ENCODE measurements at places on chromosomes 13 and 19.

DNA sequence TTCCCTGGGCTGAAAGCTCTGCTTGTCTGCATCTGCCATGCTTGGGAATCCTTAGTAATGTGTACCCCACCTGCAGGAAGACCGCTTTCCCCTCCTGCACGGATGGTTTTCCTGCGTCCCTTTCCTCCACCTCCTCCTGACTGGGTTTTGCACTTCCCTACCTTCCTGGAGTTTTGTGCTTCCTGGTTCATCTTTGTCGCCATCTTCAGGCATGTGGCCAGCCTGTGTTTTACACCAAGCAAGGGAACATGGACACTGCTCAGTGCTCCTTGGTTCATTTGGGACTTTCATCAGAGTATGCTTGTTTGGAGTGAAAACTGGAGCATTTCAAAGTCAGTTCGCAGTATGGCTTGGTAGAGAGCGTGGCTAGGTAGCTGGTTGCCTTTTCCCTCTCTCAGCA is 30.7 kb downstream of the ERICH6B start:
- DNase-seq, result no peak

GRCh38 chr13:43074824-43075510 is 51.6 kb downstream of the DNAJC15 start:
- DNase-seq, result no peak

- no peak for DNase-seq
These were observed 654.7 kb upstream of the ARGLU1 start for GRCh38 chr13:107222597-107222996.

GRCh38 chr19:4829001-4829712 is 2.4 kb downstream of the TICAM1 start:
- DNase-seq, result no peak

DNA sequence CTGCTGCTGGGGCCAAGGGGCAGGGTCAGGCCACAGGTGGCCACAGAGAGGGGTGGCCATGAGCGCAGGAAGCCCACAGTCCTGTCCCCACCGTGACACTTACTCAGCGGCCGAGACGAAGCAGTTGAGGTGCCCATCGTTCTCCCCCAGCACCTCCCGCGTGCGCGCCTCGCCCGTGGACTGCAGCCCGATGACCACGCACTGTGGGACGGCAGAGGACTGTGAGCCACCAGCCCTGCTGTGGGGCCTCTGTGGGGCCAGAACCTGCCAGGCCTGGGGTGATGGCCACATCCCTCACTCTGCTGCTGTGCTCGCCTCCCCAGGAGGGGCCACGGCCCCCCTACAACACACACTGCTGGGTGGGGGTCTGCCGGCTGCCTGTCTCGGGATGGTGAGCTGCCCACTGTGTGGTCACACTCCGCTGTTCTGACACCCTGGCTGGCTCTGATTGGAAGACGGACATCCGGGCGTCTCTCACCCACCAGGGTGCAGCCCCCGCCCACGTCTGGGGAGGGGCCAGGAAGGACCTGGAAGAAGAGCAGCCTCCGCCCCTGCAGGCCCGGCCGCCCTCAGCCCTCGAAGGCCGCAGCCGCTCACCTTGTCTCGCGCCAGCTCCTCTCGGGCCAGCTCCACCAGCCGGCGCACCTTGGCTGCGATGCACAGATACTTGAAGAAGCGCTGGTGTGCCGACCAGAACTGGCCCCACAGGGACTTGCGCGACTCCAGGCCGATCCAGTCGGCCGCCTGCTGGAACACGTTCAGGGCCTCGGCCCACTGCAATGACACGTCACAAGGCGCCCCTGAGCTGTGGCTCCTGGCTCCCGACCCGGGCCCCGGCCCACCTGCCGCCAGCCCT is 13.2 kb downstream of the GPX4 start:
- DNase-seq, result no peak

- no peak for DNase-seq
These were observed 146.8 kb downstream of the STK24 start for GRCh38 chr13:98429977-98430736.

GRCh38 chr19:50658441-50659317 is 9.4 kb downstream of the C19orf81 start:
- peak; percentile 66 for DNase-seq
